Chondrocyte (in vitro differentiated cells): ENCODE measurements at places on chromosomes 11 and 22. TPM values are rescaled to one million over a fixed set of nuclear protein-coding genes. Genes with fewer than 3 reads are reported as not detected.

GRCh38 chr11:62142921-62143320 lies 19.1 kb downstream of the INCENP start:
- no peak overlapping the region for H3K27ac ChIP-seq
- peak; percentile 74 for DNase-seq
- no peak overlapping the region for H3K4me3 ChIP-seq
- no peaks in the 10 kb centered on the region for H3K27me3 ChIP-seq

DNA sequence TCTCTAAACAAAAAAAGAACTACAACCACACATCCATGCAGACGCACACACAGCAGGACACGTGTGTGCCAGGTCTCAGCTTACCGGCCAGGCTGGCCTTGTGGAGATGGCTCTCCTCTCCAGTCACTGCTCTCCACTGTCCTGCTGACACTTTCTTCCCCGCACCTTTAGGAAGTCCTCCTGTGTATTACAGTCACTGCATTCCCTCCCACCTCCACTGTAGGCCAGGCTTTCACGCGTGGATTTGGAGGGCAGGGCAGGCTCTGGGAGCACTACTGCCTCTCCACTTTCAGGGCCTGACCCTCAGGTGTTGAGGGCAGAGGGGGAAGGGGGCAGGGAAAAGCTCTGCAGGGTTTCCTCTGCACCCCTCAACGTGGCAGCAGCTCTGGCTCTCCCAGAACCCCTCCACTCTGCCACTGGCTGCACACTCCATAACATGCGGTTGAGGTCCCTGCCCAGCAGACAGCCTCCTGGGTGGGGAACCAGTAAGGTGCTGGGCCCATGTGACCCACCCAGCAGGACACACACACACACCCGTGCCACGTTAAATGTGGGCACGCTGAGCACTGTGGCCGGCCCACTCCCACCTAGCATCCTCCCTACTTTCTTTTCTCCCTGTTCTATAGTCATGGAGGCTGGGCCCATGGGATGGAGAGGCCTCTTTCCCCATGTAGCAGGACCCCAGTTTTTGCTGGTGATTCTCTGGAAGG lies 107.0 kb upstream of the PITPNB start:
- peaks cover 9% of the 10 kb centered on the region for H3K36me3 ChIP-seq
- no peak overlapping the region for H3K27ac ChIP-seq
- H3K4me1 ChIP-seq = peaks cover 13% of the 10 kb centered on the region

- H3K27me3 ChIP-seq = peaks cover 3% of the 10 kb centered on the region
- no peak overlapping the region for H3K27ac ChIP-seq
- H3K36me3 ChIP-seq = no peaks in the 10 kb centered on the region
Measured at GRCh38 chr11:74471668-74472429, 4.5 kb upstream of the KCNE3 start.

The LINC01488 gene
- total RNA-seq = not detected in 3 replicates

The CCDC87 gene
- 0.23 to 0.32 TPM (median 0.27 TPM) in 3 replicates for total RNA-seq

The MPPED1 gene
- total RNA-seq = not detected in 3 replicates
